ENCODE measurements at places on chromosomes 3 and 15. TPM values are rescaled to one million over a fixed set of nuclear protein-coding genes. Genes with fewer than 3 reads are reported as not detected.

- no peak for DNase-seq
Observed at GRCh38 chr3:128431803-128432300, 34.8 kb downstream of the DNAJB8 start.

- DNase-seq, result no peak
Observed at GRCh38 chr3:21477541-21478288, 273.3 kb downstream of the ZNF385D start.

GRCh38 chr3:4865714-4866113, 113.5 kb upstream of the BHLHE40 start:
- no peak for DNase-seq

GRCh38 chr3:10370429-10370828, 49.5 kb upstream of the SEC13 start:
- DNase-seq, result no peak

DNA sequence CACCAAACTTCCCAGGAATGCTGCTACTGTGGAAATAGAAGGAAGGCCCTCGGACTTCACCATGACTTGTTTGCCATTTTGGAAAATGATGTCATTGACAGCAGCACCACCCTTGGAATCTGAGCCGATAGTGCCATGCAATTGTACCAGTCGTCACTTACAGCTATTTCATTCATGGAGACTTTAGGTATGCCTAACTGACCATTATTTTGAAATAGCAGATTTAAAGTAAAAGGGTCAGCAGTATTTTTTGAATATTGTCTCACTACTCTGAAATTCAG, 66.0 kb upstream of the ARL8B start:
- no peak for DNase-seq

- no peak for DNase-seq
Observed at GRCh38 chr3:5059782-5060181, 62.3 kb upstream of the ARL8B start.

- no peak for DNase-seq
Observed at GRCh38 chr3:59653405-59654122, 603.7 kb upstream of the CFAP20DC start.

DNA sequence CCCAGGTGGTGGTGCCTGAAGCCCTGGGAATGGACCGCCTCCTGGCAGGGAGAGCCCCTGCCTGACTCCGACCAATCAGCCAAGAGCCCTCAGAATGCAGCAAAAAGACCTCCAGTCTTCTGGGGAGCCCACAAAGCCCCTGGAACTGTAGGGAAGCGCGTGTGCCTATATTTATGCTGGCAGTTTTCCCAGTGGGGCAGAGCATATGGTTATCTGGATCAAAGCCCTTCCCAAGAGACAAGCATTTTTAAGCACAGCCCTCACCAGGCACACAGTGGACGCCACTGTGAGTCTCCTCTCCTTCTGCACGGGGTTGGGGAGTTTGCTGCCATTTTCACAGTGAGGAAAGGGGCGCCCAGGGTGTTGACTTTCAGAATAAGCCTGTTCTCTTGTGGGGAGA, 80.9 kb upstream of the RPL32 start:
- DNase-seq, result no peak

- DNase-seq, result no peak
Observed at GRCh38 chr3:175329373-175329772, 470.2 kb downstream of the NAALADL2 start.

DNA sequence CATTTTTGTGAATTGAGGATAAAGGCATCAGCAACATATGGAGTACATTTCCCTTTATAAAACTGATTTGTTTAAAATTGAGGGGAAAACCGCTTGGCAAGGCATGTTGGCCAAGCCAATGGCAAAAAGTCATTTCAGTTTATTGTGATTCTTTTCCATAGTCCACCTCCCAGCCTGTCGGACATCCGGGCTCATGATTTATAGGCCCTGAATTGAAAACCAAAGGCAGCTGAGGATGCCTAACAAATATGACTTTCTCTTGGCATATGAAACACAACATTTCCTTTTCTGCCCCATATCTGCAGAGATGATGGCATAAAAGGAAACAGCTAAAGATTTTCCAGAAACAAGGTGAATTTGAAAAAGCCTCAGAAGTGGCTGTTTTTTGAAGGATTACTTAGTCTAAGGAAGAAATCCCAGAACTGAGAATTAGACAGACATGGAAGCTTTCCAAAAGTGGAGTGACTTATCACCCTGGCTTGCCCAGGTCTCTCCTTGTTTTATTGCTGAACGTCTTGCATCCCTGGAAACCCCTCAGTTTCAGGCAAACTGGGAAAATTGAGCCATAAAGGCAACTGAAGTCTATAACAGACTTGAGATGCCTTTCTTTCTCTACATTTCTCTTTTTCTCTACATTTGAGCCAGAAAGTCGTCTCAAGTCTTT, 74.0 kb downstream of the COL8A1 start:
- DNase-seq, result no peak

Gene ADGRG7
- not detected for total RNA-seq

Gene BHLHE40
- total RNA-seq, result 255 TPM

Gene CCR3
- not detected for total RNA-seq

Gene ILDR1
- 5.6 TPM for total RNA-seq
